ENCODE measurements at places on chromosomes 5 and 9.
A peak's percentile ranks its signal among the peaks of the same experiment; 100 is the strongest.

DNA sequence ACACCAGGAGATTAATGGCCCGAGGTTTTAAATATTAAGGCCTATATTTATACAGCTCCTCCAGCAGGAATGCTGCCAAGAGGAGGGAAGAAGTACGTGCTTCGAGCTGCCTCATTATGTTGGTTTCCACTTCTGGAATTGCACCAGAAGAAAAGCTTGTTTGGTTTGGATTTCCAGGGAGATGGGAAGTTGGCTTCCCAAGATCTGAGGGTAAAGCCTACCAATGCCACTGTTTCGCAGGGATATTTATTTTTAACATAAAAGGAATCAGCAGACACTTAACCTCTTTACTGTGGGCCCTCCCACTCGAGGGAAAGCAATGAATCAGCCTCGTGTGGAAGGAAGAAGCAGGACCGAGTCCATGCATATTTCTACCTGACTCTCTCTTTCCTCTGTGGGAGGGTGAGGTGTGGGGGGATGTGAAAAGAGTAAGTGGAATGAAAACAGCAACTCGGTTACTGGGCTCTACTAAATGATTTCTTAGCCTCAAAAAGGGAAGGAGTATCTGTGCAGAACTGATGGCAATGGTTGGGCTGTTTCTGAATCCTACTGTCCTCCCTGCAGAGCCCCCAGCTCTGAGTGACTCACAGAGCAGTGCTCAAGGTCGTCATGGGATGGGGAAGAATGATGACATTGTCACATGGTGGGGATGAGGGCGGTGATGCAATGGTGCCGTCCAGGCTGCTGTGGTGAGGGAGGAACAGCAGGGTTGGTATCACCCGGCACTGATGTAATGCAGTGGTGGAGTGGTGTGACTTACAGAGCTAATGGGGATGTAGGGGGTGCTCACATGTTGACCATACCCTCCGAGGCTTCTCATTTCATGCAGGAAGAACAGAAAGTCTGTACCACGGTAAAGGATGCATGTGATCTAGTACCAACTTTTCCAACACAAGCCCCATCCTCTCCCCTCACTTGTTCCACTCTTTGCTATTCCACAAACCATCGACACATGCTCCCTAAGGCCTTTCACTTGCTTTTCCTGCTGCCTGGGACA lies 215.0 kb upstream of the PANK3 start:
- DNase-seq = no peak

GRCh38 chr5:152811988-152812387 lies 406.9 kb upstream of the NMUR2 start:
- DNase-seq = no peak

DNA sequence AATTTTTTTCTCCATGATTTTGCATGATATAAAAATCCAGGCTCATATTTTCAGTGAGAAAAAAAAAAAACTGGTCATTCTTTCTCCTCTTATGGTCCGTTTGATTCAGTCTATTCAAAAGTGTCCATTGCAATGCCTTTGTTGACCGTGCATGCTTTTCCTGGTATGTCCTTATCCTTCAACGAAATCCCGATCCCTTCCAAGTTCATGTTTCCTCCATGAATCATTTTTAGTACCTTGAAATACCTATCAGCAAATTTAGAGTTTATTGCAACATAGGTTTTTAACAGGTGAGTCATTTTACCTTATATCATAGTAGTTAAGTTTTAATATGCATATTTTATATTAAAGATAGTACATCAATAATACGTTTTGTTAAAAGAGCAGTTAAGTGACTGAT lies 773.8 kb upstream of the CHD1 start:
- DNase-seq = no peak

GRCh38 chr9:2740616-2741015 lies 23.3 kb downstream of the KCNV2 start:
- no peak for DNase-seq

DNA sequence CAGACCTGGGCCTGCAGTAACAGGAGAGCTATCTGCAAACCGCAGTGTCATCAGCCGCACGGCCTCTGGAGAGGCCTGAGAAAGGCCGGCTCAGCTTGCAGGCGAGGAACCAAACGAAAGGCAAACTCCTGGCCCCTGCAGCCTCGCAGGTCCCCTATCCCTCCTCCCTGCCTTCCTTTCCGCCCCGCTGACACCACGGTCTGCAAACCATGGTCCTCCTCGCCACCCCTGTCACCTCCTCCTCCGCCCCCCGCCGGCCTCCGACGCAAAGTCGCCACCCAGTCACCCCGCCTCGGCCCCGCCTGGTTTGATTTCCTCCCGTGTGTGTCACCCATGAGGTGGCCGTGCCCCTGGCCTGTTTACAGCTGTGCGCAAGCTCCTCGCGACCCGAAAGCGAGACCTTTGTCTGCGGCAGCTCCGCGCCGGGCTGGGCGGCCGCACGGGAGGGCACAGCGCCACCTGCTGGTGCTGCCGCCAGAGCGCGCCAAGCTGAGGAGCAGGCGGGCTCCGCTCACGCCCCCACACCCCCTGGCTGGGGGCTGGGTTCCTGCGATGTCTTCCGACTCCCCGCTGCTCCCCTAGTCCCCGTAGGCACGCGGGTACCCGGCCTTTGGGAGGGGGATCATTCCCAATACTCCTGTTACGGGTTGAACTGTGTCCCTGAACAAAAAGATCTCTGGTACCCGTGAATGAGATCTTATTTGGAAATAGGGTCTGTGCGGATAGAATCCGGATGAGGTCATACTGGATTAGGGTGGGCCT lies 19.4 kb downstream of the GBGT1 start:
- peak; percentile 71 for DNase-seq

- DNase-seq = no peak
These were observed 3.2 kb upstream of the AKNA start for GRCh38 chr9:114390952-114391351.

All from NCI-H1436 (cell line).